Stimulated activated CD8-positive, alpha-beta memory T cell treated with anti-CD3 and anti-CD28 coated beads, Interleukin-7, amount 100 ng/mL, for 4 hours (primary cell): ENCODE measurements at places on chromosomes 12 and 14.

GRCh38 chr14:52937306-52937705 is 13.5 kb downstream of the FERMT2 start:
- DNase-seq, result no peak

- DNase-seq, result no peak
These were observed 2.2 kb upstream of the NFKBIA start for GRCh38 chr14:35406506-35407305.

- DNase-seq, result no peak
These were observed 60.5 kb downstream of the CRADD start for GRCh38 chr12:93737457-93738198.

- DNase-seq, result no peak
These were observed 474 bp downstream of the TRPV4 start for GRCh38 chr12:109832541-109833306.

DNA sequence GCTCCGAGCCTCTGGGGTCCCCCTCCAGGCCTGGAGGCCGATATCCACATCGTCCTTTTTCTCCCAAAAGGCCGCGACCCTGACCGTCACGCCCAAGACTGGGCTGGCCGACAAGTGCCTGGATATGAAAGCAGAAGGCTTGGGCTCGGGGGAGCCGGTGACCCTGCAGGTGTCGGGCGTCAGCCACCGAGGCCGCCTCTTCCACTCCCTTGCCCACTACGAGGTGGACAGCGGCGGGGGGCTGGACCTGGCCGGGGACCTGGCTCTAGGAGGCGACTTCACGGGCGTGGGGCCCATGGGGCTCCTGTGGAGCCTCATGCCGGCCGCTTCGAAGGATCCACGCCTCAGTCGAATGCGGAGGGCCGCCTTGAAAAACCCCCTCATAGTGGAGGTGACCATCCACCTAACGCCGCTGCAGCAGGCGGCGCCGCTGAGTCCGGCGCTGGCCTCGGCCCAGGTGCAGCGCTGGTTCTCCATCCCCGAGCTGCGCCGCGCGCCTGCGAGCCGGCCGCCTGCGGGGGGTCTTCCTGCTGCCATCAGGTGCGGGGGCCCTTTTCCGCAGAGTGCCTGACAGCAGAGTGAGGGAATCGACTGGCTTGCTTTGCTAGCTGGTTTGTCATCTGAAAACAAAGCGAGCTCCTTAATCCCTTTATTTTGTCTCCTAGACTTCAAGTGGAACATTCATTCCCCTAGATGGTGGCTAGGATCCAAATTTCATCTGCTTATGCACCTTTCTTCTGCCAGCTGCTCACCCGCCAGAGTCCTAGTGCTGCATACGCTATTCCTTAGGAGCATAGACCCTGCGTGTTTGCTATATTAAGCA is 10.6 kb upstream of the DNAL1 start:
- no peak for DNase-seq

GRCh38 chr12:64826234-64826633 is 1.8 kb downstream of the TBC1D30 start:
- DNase-seq, result peak; percentile 8

GRCh38 chr14:100408350-100409002 is 85.3 kb downstream of the SLC25A47 start:
- DNase-seq, result no peak

- DNase-seq, result no peak
These were observed 102.2 kb downstream of the GPHN start for GRCh38 chr14:66610154-66610563.

- no peak for DNase-seq
These were observed 175.5 kb downstream of the CCDC59 start for GRCh38 chr12:82182601-82183190.

DNA sequence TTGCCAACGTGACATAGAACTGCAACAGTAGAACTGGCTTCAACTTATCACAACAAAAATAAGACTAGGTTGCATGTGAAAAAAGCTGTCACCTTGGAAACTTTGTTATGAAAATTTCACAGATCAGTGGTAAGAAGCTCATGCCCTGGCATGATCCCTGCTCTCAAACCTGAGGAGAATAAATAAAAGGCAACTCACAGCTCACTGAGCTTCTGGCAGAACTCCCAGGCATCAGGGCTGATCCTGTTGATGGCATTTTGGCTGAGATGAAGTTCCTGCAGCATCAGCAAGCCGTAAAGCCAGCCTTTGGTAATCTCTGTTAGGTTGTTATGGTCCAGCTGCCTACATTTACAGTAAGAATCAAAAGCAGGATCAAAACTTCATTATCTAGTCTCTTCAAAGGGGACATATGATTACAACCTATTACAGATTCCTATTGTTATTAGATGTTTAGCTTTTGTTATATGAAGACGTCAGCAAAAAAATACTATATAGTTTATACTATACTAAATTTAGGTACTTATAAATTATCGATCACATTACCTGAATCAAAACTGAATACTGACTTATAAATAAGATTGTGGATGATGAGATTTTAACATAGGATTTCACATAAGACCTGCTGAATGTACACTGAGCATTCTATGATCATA is 32.0 kb downstream of the LRIG3 start:
- DNase-seq, result no peak
